ENCODE measurements at places on chromosomes 5 and 9. TPM values are rescaled to one million over a fixed set of nuclear protein-coding genes. Genes with fewer than 3 reads are reported as not detected.

GRCh38 chr9:117411547-117411946 is 3.3 kb downstream of the ASTN2 start:
- no peak for DNase-seq

DNA sequence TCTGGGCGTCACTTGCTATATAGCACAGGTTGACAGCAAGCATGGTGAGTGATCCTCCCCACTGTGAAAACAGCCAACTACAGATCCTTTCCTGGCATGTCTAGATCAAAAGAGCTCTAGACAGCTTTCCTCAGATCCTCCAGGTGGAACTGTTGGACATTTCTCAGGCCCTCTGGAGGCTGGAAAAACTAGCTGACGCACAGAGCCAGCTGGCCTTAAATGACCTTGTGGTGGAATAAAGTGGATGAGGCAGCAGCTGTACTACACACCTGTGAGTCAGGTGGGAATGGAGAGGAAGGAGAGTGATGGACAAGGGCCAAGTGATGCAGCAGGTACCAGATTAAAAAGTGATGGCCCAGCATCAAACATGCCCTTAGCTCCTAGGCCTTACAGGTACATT is 172.7 kb downstream of the TRIM32 start:
- DNase-seq = no peak

GRCh38 chr5:96080557-96080956 is 118.9 kb upstream of the ELL2 start:
- DNase-seq = no peak

- no peak for DNase-seq
Observed at GRCh38 chr9:131605770-131606590, 60.7 kb downstream of the PRRT1B start.

- no peak for DNase-seq
Observed at GRCh38 chr5:149386166-149386565, 7.1 kb upstream of the IL17B start.

DNA sequence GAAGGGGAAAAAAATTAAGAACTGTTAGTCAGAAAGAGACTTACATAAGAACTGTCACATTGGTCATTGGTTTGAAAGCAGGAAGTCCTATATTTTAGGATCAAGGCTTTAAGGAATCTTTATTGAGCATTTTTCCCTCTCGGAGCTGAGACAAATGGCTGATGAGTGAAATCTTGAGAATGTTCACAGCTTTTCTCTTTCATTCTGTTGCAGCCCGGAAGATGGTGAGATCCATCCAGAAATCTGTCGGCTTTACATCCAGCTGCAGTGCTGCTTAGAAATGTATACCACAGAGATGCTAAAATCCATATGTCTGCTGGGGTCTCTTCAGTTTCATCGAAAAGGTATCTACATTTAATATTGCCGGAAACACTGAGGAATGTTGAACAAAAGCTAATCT is 69.7 kb downstream of the RGS7BP start:
- DNase-seq = no peak

DNA sequence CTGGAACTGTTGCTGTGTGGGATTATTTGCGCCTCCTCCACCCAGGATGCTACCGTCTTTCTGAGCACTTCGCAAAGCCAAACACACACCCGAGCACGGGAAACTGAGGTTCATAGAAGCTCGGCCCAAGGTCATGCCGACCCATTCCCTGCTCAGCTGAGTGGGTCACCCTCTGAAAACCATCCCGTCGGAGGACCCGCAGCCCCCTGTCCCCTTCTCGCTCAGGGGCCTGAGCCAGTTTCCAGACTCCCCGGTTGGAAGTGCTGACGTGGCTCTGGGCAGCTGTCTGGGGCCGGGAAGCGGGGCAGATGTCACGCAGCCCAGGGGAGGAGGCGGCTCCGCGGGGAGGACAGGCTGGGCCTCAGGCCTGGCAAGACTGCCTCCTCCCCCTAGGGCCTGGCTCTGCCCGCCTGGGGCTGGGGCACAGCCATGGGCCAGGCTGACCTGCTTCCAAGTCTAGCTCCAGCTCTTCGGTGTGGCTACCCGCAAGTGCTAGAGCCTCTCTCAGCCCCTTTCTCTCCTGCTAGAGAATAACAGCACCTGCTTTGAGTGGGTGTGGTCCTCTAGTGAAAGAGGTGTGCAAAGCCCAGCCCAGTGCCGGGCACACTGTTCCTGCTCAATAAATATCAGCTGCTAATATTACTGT is 9.9 kb upstream of the CXXC5 start:
- peak; percentile 88 for DNase-seq

NRARP gene
- total RNA-seq = 6.1 TPM

DNA sequence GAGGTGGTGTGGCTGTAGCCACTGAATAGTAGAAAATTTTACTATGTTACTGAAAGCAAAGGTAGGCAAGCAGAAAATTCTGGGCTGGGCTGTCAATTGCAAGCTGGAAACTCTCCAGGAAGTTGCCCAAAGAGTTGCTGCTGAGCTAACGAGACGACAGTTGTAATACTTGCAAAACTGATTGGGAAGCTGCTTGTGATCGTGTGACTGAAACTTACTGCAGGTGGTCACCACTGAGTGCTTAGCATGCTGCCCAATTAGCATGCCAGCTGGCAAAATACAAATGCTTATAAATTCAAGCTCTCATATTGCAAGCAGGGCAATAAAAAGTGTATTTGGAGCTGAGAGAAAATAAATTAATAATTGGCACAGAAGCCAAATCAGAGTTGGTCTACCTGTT is 758.5 kb upstream of the EDIL3 start:
- DNase-seq = no peak

DNA sequence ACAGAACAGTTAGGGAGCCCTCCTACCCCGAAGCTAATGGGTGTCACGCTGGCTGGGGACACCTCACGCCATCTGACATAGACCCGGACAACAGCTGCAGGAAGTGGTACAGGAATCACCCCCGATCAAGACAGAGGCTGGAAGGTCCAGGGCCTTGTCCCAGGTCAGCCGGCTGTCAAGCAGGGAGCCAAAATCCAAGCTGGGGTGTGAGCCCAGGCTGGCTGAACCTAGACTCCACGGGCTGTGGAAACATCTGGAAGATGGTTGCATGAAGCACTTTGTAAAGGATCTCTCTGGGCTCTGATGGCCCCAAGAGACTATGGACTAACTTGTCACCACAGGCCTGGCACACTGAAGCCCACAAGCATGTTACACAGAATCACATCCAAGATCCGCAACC is 68.9 kb upstream of the STXBP1 start:
- DNase-seq = no peak

ANKDD1B gene
- 7.3 TPM for total RNA-seq

FBN2 gene
- 0.49 TPM for total RNA-seq

CACNA1B gene
- 0.15 TPM for total RNA-seq

SLC12A2 gene
- 12.6 TPM for total RNA-seq

C5orf58 gene
- total RNA-seq = not detected

- no peak for DNase-seq
Observed at GRCh38 chr5:169946743-169947295, 33.5 kb downstream of the INSYN2B start.

GRCh38 chr9:78746010-78746409 is 449.1 kb downstream of the PSAT1 start:
- no peak for DNase-seq

- no peak for DNase-seq
Observed at GRCh38 chr5:110413856-110414255, 312.6 kb downstream of the TMEM232 start.

GRCh38 chr5:57072218-57072892 is 101.5 kb upstream of the GPBP1 start:
- no peak for DNase-seq

PCDHB7 gene
- 1.4 TPM for total RNA-seq

PCDHGB7 gene
- 17.8 TPM for total RNA-seq

PCDHAC2 gene
- total RNA-seq = 18.1 TPM

GRCh38 chr5:109721741-109722140 is 32.0 kb downstream of the MAN2A1 start:
- DNase-seq = no peak

DMXL1 gene
- 42.6 TPM for total RNA-seq

SOX30 gene
- total RNA-seq = not detected

DNA sequence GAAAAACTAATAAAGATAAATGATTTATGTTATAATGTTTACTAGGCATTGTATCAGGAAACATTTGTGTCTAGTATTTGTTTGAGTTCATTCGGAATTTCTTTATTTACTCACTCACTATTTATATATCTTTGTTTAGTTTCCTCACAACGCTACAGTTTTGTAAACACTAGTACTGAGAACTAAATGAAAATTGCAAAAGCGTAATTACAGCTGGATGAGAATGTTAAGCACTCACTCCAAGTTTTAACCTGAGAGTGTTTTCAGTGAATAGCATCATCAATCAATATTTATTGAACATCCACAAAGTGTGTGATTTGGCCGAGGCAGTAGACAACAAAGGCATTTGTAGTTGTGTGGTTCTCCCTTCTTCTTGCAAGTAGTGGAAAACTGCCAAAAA is 969.6 kb upstream of the DMAC1 start:
- DNase-seq = no peak

TUBB4B gene
- total RNA-seq = 274 TPM

NR2F1 gene
- 70.3 TPM for total RNA-seq

- no peak for DNase-seq
Observed at GRCh38 chr5:14445576-14446290, 135.9 kb upstream of the OTULINL start.

SSNA1 gene
- total RNA-seq = 97.4 TPM

GRCh38 chr9:119375892-119376291 is 6.7 kb upstream of the BRINP1 start:
- no peak for DNase-seq

- no peak for DNase-seq
Observed at GRCh38 chr9:108631496-108632285, 224.1 kb downstream of the ACTL7B start.

ABHD17B gene
- 12.3 TPM for total RNA-seq

GRCh38 chr5:122413722-122414121 is 101.7 kb downstream of the SNCAIP start:
- no peak for DNase-seq

TSPAN17 gene
- total RNA-seq = 22.1 TPM

SLC36A2 gene
- total RNA-seq = not detected

DNA sequence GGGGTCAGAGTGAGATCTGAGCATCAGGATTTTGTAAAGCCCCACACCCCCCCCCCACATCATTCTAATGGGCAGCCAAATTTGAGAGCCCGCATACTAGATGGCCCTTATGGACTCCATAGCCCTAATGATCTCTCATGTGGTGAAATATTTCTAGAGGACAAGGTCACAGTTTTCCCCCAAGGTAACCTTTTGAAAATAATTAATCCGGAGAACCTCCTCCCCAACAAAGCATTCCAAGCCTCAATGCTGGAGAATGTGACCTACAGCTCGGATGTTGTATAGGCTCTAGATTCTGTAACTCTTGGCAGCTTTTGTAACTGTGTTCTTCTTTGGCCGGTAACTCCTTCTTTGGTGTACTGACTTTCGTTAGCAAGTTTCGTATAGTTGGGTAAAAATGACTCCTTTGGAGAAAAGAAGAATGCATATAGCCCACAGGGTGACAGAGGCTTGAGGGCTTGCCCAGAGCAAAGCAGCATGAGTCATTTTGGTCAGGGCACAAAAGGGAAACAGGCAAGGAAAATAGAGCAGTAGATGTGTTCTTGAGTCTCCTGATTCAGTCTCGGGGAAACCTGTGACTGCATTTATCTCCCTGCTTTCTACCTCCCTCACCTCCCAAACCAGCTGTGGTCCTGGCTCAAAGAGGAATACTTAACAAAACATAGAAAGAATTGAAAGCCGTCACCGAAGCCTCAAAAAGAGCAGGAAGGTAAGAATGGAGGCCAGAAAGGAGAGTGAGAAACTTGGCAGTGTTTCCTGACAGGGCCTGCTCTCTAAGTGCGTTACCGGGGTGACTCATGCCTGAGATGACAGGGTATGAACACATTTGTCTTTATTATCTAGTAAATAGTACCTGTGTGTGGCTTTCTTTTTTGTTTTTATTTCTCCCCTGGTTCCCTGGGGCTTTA is 6.6 kb upstream of the XPA start:
- DNase-seq = no peak

DRD1 gene
- total RNA-seq = not detected

DNA sequence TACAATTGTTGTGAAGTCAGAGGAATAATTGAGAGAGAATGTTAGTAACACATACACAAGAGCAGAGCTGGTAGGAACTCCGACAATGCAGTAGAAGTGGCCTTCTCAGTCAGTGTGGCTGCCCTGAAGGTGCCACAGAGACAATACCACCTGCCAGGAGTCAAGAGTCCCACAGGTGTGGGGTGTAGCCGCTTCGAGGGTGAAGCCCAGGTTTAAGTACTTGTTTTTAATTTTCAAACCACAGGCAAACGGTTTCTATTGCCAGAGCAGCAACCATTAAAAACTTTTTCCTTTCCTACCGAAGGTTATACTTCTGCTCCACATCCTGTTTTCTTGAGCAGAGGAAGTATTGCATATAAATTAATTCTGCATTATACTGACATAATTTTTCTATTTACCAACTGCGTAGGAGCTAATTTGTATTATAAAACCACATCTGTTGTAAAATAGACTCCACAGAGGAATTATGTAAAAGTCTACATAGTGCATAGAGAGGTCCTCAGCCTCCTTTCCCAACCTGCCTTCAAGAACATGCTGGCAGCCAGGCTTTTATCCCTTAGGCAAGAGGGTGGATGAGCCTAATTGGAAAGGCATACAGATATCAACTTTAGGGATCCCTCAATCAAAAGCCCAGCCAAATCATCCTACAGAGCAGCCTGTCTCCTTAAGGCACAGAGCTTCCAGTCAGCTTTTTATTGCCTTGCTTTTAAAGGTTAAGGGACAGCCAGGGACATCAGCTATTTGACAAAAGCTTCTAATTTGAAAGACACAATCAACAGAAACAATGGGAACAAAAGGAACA is 12.9 kb upstream of the ACTBL2 start:
- DNase-seq = peak; percentile 62

- DNase-seq = no peak
Observed at GRCh38 chr5:13510616-13511015, 433.9 kb downstream of the DNAH5 start.

- no peak for DNase-seq
Observed at GRCh38 chr5:58855851-58856739, 273.2 kb downstream of the RAB3C start.

TEX48 gene
- total RNA-seq = not detected

CMBL gene
- 19.1 TPM for total RNA-seq

- DNase-seq = no peak
Observed at GRCh38 chr9:136604823-136605525, 57.7 kb upstream of the EGFL7 start.

DNA sequence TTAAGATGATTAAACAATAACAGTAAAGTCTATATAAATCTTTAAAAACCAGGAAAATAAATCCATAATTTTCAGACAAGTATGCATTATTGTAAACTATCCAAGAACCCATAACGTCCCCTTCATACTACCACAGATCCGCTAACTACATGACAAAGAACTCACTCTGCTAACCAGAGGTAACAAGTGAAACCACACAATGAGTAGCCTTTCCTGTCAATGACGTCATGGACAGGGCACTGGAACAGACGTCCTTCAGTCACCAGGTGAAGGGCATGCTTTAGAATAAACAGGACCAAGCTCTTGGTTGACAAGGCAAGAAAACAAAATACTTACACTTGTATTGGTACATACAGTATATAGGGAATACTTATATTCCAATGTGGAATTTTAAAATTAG is 45.2 kb downstream of the RNF130 start:
- DNase-seq = peak; percentile 79
